ENCODE measurements at places on chromosomes 3 and 15.

DNA sequence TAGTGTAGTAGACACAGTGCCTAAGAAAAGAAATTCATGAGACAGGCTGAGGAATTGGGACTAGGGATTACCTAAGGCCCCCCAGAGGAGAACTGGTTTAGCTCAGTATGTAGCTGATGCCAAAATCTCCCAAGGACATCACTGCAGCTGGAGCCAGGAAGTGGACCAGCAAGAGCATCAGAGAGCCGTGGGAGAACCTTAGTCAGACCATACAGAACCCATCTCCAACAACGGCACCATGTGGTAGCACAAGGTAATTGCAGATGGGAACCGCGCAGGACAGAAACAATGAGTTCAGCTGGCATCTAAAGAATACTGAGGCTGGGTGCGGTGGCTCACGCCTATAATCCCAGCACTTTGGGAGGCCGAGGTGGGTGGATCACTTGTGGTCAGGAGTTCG lies 81.7 kb downstream of the WNT5A start:
- DNase-seq, result no peak

GRCh38 chr3:173823911-173824460 lies 426.4 kb downstream of the NLGN1 start:
- no peak for DNase-seq

GRCh38 chr3:71060536-71060935 lies 523.0 kb downstream of the FOXP1 start:
- DNase-seq, result no peak

DNA sequence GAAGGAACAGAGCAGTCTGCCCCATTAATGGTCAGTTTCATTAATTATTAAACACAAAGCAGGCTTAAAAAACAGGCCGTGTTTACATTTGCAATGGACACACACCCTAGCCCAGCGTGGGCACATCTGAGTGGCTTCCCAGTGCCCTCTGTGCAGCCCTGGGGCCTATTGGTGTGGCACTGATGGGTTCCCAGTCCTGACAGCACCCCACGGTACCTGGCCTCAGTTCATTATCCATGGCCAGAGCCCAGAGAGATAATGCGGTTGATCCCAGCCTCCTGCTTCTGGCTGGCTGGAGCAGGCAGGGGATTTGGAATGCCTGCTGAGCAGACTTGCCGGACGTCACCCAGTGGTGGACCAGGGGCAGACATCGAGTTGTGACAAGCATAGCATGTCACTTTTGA lies 110.5 kb upstream of the ABHD17C start:
- DNase-seq, result no peak

GRCh38 chr15:66777596-66778313 lies 75.7 kb downstream of the SMAD6 start:
- no peak for DNase-seq

GRCh38 chr15:62779036-62779770 lies 263.3 kb upstream of the TPM1 start:
- DNase-seq, result no peak

GRCh38 chr3:44862226-44862637 lies 520 bp downstream of the TMEM42 start:
- no peak for DNase-seq

DNA sequence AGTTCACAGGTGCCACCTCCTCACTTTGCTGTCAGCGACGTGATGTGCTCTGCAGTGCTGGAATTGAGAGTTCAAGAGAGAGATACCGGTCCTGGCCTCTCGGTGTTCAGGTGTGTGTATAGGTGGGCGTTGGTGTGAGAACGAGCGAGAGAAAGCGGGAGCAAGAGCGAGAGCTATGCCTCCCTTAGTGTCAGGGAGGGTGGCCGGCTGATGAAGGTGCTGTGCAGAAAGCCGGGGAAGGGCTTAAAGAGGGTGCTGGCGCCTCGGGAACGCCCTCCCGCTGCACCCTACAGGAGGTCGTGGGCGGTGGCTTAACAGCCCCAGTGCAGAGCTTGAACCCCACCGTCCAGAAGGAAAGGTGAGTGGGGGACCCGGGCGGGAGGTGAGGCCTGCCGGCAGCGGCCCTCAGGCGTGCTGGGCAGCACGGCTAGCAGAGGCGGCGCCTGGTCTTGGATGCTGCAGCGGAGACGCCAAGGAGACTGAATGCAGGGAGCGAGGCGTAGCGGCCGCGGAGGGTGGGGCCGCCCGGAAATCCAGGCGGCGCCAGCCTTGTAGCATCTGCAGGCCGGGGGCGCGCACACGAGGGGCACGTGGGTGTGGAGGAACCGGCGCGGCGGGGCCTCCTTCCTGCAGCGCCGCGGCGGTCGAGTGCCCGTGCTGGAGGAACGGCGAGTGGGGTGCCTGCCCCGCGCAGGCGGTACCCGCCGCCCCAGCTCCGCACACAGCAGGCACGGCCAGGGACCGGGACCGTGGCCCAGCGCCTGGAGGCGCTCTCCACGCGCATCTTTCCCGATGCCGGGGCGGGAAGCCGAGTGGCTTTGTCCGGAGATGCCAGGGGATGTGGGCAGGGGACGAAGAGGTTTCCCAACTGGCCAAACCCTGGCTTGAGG lies 246.8 kb upstream of the TOPAZ1 start:
- DNase-seq, result no peak

GRCh38 chr15:79522656-79523055 lies 90.5 kb downstream of the MINAR1 start:
- no peak for DNase-seq

DNA sequence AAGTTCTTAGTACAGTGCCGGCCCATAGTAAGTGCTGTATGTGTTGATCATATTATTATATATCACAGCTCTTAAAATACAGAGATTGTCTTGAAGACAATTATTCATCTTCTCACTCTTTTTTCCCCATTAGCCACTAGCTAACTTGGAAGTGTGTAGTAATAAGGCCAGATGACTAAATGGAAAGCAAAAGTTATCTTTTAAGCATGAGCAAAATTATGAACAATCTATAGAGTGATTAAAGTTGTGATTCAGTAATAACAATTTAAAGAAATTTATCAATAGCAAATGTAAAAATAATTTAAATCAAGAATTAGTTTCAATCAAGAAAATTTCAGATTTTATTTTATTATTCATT lies 630.9 kb upstream of the TBL1XR1 start:
- DNase-seq, result no peak

DNA sequence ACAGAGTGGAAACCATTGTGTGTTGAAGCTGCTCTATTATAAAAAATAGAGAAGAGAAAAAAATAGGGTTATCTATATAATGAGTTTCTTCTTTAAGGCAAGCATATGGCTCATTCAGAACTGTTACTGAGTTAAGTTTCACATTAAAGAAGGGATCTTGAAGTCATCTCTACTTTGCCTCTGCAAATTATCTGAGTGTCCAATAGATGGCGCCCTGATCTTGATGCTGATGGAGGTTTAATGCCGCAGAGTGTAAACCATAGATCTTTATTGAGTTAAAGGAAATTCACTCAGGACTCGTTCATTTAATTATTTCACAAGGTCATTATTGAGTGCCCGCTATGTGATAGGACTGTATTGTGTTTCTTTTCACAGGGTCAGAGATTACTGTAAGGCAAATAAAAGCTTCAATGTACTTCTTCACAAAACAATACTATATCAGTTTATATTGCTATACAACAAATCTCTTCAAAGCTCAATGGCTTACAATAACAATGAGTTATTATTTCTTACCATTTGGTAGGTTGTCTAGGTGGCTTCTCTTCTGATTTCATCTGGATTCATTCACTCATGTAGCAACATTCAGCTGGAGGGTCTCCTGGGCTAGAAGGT lies 171.4 kb downstream of the NSUN3 start:
- DNase-seq, result no peak

DNA sequence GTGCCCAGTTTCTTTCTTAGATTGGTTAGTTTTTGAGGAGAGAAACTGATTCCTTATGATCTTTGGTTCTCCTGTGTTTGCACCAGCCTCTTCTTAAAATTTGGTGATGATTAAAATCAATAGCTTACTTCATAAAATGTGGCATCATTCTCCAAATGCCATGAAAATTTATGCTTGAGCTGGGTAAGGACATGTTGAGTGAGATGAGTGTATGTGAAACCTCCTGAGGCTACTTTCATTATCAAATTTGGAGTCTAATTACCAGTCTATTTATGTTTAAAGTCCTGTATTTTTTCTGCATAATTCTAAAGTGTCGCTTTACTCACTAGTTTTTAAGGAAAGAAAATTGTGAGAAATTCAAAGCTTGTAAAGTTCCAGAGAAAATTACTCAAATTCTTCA lies 102.1 kb downstream of the DIPK2A start:
- no peak for DNase-seq

GRCh38 chr3:129483870-129484269 lies 43.8 kb downstream of the IFT122 start:
- DNase-seq, result no peak

GRCh38 chr3:137131081-137131480 lies 173.3 kb downstream of the IL20RB start:
- no peak for DNase-seq

DNA sequence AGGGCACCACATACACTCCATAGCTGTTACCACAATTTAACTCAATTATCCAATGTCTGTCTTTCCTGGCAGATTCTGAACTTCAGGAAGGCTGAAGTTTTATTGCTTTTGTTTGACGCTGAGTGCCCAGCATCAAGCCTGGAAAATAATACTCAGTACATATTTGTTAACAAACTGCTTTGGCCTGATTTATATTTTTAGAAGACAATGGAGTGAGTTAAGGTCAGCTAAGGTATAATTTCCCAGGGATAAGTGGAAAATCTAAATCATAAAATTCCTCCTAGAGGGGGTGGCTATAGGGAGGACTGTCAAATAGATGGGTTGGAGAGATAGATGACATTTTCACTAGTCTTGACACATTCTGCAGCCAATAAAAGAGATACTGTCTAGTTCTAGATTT lies 659.4 kb upstream of the ADAMTS9 start:
- no peak for DNase-seq

DNA sequence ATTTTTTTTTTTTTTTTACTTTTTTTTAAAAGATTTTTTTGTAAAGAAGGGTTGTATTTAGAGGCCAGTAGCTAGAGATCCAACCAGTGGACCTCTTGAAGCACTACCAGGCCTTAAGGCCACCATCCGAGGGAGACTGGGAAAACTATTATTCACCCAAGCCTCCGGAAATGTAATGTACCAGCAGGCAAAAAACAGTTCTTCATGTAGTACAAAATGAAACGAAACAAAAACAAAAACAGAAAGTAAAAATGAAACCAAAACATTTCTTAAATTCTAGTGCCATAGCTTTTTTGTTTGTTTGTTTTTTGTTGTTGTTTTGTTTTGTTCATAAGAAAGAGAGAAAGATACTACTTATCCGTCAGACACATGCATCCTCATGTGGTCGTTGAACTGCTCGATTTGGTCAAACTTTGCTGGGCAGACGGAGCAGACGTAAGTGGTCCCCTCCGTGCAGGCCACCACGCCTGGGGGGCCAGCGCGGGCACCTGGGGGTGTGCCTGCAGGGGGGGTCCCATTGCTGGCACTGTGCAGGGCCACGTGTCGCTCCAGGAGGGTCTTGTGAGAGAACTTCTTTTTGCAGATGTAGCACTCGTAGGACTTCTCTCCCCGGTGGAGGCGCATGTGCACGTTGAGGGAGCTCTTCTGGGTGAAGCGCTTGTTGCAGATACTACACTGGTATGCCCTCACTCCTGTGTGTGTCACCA lies 45.0 kb downstream of the TIGIT start:
- no peak for DNase-seq

DNA sequence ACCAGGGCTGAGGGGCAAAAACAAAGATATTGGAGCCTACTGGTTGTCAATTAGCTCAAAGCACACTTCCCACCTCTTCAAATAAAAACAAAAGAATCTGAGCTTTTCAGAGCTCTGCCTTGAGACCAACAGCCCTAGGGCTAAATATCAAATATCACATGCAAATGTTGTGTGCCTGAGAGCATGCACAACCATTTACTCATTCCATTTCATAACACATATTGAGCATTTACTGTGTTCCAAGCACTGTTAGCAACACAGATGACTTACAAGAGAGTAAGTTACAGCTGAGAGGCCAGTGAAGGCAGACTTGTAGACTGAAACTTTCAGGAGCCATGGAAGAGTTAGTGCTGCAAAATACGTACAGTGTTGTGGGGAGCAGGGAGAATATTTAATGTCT lies 222.4 kb downstream of the CPNE4 start:
- no peak for DNase-seq

DNA sequence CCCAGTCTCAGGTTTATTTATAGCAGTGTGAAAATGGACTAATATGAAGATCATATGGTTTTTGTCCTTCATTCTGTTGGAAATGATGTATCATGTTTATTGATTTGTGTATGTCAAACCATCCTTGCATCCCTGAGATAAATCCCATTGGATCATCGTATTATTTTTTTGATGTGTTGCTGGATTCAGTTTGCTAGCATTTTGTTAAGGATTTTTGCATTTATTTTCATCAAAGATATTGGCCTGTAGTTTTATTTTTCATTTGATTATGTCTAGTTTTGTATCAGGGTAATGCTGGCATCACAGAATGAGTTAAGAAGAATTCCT lies 34.3 kb downstream of the FAIM start:
- no peak for DNase-seq

- no peak for DNase-seq
These were observed 56.5 kb upstream of the GOLGA6L2 start for GRCh38 chr15:23503576-23503975.

DNA sequence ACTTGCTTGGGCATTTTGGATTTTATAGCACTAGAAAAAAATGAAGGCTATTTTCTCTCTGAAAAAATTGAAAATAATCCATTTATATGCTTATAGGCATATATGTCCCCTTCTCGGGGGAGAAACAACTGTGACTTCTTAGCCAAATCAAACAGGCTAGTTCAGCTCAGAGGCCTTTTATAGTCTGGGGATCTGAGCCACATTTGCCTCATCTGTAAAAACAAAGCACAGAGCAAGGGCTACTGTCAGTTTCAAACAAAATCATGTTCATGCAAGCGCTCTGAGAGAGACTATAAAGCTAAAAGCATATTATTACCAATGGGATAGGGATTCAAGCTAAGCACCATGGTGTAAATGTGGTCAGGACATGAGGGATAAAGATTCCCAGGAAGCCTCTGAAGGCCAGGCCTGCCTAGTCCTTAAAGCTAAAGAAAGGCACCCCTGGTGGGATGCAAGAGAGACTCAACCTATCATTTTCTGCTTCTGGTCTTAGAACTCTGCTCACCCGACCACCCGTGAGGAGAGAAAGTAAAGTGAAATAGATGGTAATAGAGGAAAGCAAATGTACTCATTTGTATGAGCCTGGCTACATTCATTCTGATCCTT lies 51.0 kb upstream of the IL12A start:
- DNase-seq, result no peak

DNA sequence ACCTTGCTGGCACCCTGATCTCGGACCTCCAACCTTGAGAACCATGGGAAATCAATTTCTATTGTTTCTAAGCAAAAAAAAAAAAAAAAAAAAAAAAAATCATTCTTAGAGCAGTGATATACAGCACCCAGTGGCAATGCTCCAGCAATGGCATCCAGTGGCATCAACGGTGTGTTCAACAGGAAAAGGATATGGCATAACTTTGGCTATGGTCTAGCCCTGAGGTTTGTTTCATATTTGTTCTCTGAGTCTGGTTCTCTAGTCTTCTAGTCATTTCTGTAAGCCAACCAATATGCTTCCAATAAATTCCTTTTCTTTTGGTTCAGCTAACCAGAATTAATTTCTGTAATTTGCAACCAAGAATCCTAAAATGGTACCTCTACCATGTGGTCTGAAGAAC lies 19.2 kb downstream of the DENND4A start:
- DNase-seq, result no peak

- no peak for DNase-seq
These were observed 430.6 kb downstream of the MECOM start for GRCh38 chr3:169232863-169233262.

- DNase-seq, result no peak
These were observed 509.2 kb upstream of the GRM7 start for GRCh38 chr3:6351752-6352151.

All from activated T-helper 1 cell treated with Interleukin-2 at 50 U/mL for 16 hours (primary cell).